ENCODE measurements at places on chromosomes 2 and 18. TPM values are rescaled to one million over a fixed set of nuclear protein-coding genes. Genes with fewer than 3 reads are reported as not detected.

THAP4 gene
- 21.2 TPM for total RNA-seq

DNA sequence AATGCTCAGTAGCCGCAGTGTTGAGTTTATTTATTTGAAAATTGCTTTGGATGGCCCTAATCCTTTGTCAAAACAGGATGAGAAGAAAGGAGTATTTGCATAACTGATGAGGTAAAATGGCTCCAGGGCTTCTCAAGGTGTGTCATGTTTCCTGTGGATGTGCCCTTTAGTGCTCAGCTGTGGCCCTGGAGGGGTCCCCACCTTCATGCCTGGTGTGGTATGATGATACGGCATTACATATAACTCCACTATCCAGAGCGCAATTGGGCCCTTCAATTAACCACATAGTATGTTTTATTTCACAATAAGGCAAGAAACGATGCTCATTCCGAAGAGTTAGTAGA is 39.8 kb upstream of the TMEM178A start:
- no peak overlapping the region for H3K27ac ChIP-seq
- no peaks in the 10 kb centered on the region for H3K4me1 ChIP-seq
- no peaks in the 10 kb centered on the region for H3K36me3 ChIP-seq
- no peaks in the 10 kb centered on the region for H3K27me3 ChIP-seq
- no peak overlapping the region for H3K4me3 ChIP-seq

NEURL3 gene
- not detected for total RNA-seq

- no peaks in the 10 kb centered on the region for H3K4me1 ChIP-seq
- no peaks in the 10 kb centered on the region for H3K36me3 ChIP-seq
- H3K4me3 ChIP-seq, result no peak overlapping the region
- no peak for DNase-seq
Measured at GRCh38 chr2:69395866-69396265, 8.8 kb upstream of the GFPT1 start.

DNA sequence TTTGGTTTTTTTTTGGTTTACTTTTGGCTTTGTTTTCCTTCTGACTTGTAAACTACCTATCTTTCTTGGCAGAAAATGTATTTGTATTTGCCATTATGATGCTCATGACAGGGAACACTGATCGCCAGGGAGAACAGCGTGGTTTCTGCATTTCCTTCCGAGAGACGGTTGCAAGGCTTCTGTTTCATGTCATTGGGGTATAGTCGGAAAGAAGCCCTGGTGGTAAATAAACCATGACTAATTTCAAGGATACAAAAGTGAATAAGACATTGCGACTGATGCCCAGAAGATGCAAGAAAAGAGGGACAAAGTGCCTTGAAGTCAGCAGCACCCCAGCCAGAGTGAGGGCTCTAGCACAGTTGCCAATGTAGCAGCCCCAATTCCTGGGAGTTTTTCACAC is 4.2 kb upstream of the CAPN14 start:
- H3K27ac ChIP-seq, result no peak overlapping the region
- H3K36me3 ChIP-seq, result no peaks in the 10 kb centered on the region
- no peak overlapping the region for H3K4me3 ChIP-seq
- H3K4me1 ChIP-seq, result no peaks in the 10 kb centered on the region
- no peaks in the 10 kb centered on the region for H3K27me3 ChIP-seq

GRCh38 chr2:223880796-223881195 is 43.4 kb upstream of the AP1S3 start:
- no peak overlapping the region for H3K4me3 ChIP-seq
- H3K4me1 ChIP-seq, result no peaks in the 10 kb centered on the region
- DNase-seq, result no peak
- no peak overlapping the region for H3K27ac ChIP-seq

GRCh38 chr2:234334756-234335155 is 162.1 kb downstream of the ARL4C start:
- no peak overlapping the region for H3K4me3 ChIP-seq
- H3K36me3 ChIP-seq, result no peaks in the 10 kb centered on the region
- H3K27ac ChIP-seq, result no peak overlapping the region
- no peaks in the 10 kb centered on the region for H3K4me1 ChIP-seq
- no peaks in the 10 kb centered on the region for H3K27me3 ChIP-seq
- DNase-seq, result no peak

DNA sequence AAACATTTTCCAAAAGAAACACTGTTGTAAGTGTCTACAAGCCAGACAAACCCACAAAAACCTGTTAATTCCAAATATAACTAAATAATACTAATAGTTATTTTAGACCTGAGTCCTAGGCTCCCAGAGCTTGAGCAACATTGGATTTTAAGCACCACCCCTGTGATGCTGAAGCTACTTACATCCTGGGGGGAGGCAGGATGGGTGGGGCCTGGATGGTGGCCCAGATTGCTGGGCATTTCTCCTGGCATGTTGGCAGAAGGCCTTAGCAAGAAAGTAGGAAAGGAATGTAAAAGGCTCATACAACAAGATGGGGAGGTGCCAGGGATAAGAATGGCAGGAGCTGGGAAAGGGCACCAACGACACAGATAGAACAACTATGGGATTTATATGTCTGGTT is 50.7 kb upstream of the OTX1 start:
- H3K36me3 ChIP-seq, result no peaks in the 10 kb centered on the region
- no peaks in the 10 kb centered on the region for H3K4me1 ChIP-seq
- DNase-seq, result peak; percentile 19
- H3K27me3 ChIP-seq, result no peaks in the 10 kb centered on the region
- H3K4me3 ChIP-seq, result no peak overlapping the region

FMNL2 gene
- total RNA-seq, result 38.5 TPM

CACNB4 gene
- 1.2 TPM for total RNA-seq

- H3K36me3 ChIP-seq, result no peaks in the 10 kb centered on the region
- H3K27me3 ChIP-seq, result no peaks in the 10 kb centered on the region
- H3K4me3 ChIP-seq, result no peak overlapping the region
- no peak overlapping the region for H3K27ac ChIP-seq
Measured at GRCh38 chr2:125711075-125711474, 944.9 kb upstream of the GYPC start.

AOX1 gene
- total RNA-seq, result 22.8 TPM

ITGA4 gene
- 4.4 TPM for total RNA-seq

GRCh38 chr2:53509831-53510388 is 257.7 kb upstream of the CHAC2 start:
- no peak for DNase-seq
- H3K4me3 ChIP-seq, result no peak overlapping the region
- no peaks in the 10 kb centered on the region for H3K27me3 ChIP-seq
- no peak overlapping the region for H3K27ac ChIP-seq
- no peaks in the 10 kb centered on the region for H3K36me3 ChIP-seq

CGREF1 gene
- 11.6 TPM for total RNA-seq

- no peak for DNase-seq
- H3K27ac ChIP-seq, result no peak overlapping the region
- no peaks in the 10 kb centered on the region for H3K36me3 ChIP-seq
- H3K27me3 ChIP-seq, result no peaks in the 10 kb centered on the region
- H3K4me1 ChIP-seq, result no peaks in the 10 kb centered on the region
Measured at GRCh38 chr2:106944215-106944614, 58.2 kb upstream of the ST6GAL2 start.

DNA sequence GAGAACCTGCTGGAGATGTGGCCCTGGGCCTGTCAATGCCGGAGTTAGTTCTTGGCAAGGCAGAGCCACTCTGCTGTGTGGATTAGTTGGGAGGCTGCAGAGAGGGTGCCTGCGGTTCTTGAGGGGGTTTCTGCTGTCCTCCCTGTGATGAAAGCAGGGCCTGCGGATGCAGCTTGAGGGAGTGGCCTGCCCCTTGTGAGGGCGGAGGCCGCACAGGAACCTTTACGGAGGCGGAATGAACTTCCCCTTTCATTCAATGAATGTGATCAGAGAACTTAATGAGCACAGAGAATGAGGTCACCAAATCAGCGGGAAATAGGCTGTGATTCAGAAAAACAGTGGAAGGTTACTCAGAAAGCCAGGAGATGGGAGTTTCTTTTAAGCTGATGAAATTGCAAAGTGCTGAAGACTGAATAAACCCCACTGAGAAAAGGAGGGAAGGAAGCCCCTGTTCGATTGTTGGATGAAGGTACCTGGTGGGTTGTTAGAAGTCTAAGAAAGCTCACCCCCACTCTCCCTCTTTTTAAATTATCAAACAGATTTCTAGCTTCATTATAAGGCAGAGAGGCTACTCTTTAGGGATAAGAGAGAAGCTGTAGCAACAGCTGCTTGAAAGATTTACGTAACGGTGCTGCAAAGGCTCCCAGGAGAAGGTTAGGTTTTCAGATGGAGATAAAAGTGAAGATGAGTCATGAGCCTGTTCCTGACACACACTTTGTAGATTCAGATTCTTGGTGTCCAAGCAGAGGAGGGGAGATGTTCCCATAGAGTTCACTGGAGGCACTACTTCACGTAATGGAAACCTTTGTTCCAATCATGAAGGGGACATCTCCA is 47.4 kb downstream of the VWA3B start:
- no peak overlapping the region for H3K4me3 ChIP-seq
- H3K36me3 ChIP-seq, result no peaks in the 10 kb centered on the region
- H3K4me1 ChIP-seq, result no peaks in the 10 kb centered on the region
- no peak overlapping the region for H3K27ac ChIP-seq
- DNase-seq, result no peak

DNA sequence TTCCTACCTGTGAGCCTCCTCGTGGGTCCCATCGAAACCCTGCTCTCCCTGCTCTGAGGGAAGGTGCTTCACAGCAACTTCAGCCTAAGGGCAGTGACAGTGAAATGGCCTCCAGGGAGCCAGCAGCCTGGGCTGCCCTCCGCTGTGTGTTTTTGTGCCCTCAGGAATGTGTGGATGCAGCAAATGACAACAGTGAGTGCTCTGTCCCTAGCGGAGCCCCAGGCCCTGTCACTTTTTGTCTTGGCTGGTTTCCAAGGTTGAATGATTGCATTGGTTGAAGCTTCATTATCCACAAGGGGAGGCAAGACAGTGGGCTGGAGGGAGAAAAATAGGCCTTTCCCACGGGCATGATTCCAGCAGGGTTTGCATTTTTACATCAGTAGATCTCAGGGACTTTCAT is 42.9 kb downstream of the STON1 start:
- no peak overlapping the region for H3K4me3 ChIP-seq
- no peaks in the 10 kb centered on the region for H3K36me3 ChIP-seq
- H3K27me3 ChIP-seq, result no peaks in the 10 kb centered on the region
- H3K27ac ChIP-seq, result no peak overlapping the region

- no peaks in the 10 kb centered on the region for H3K4me1 ChIP-seq
- H3K36me3 ChIP-seq, result no peaks in the 10 kb centered on the region
- no peak overlapping the region for H3K27ac ChIP-seq
- H3K4me3 ChIP-seq, result no peak overlapping the region
- no peaks in the 10 kb centered on the region for H3K27me3 ChIP-seq
- no peak for DNase-seq
Measured at GRCh38 chr18:35592298-35592697, 10.8 kb downstream of the GALNT1 start.

IL36A gene
- not detected for total RNA-seq

- no peaks in the 10 kb centered on the region for H3K4me1 ChIP-seq
- no peak for DNase-seq
- no peak overlapping the region for H3K27ac ChIP-seq
- H3K36me3 ChIP-seq, result no peaks in the 10 kb centered on the region
- H3K4me3 ChIP-seq, result no peak overlapping the region
Measured at GRCh38 chr2:190804182-190804795, 76.3 kb upstream of the GLS start.

KCNS3 gene
- total RNA-seq, result 12.6 TPM

- DNase-seq, result no peak
- no peaks in the 10 kb centered on the region for H3K36me3 ChIP-seq
- no peak overlapping the region for H3K27ac ChIP-seq
- no peak overlapping the region for H3K4me3 ChIP-seq
- no peaks in the 10 kb centered on the region for H3K4me1 ChIP-seq
Measured at GRCh38 chr18:54284981-54285785, 15.9 kb downstream of the POLI start.

INPP5D gene
- total RNA-seq, result 14.2 TPM

GRCh38 chr2:215654148-215654819 is 218.4 kb upstream of the FN1 start:
- no peak overlapping the region for H3K4me3 ChIP-seq
- peak; percentile 43 for DNase-seq
- H3K4me1 ChIP-seq, result no peaks in the 10 kb centered on the region
- no peaks in the 10 kb centered on the region for H3K27me3 ChIP-seq
- no peaks in the 10 kb centered on the region for H3K36me3 ChIP-seq
- H3K27ac ChIP-seq, result peak overlapping the region; percentile 17

MAPRE3 gene
- 5.5 TPM for total RNA-seq

- H3K36me3 ChIP-seq, result no peaks in the 10 kb centered on the region
- H3K27me3 ChIP-seq, result no peaks in the 10 kb centered on the region
- H3K4me3 ChIP-seq, result no peak overlapping the region
- DNase-seq, result no peak
- no peak overlapping the region for H3K27ac ChIP-seq
- no peaks in the 10 kb centered on the region for H3K4me1 ChIP-seq
Measured at GRCh38 chr2:193549661-193550060, 1354.9 kb upstream of the TMEFF2 start.

DNA sequence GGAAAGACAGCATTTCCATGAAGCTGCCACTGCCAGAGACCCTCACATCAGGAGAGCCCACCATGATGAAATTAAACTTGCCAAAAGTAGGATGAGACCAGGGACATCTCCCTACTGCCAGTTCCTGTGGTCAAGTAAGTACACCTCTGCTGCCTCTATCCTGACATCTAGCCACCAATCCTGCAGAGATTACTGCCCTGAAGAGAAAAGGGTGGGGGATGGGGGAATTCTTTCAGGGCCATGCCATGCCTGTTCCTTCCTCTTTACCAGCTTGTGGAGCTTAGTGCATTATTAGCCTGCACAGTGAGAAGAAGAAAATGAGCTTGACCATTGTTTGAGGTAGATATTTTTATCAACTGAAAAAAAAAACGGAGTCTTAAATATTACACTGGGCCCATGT is 397.2 kb upstream of the CDH2 start:
- H3K27ac ChIP-seq, result no peak overlapping the region
- H3K4me3 ChIP-seq, result no peak overlapping the region
- no peak for DNase-seq
- no peaks in the 10 kb centered on the region for H3K36me3 ChIP-seq
- H3K27me3 ChIP-seq, result no peaks in the 10 kb centered on the region
- H3K4me1 ChIP-seq, result no peaks in the 10 kb centered on the region

DNA sequence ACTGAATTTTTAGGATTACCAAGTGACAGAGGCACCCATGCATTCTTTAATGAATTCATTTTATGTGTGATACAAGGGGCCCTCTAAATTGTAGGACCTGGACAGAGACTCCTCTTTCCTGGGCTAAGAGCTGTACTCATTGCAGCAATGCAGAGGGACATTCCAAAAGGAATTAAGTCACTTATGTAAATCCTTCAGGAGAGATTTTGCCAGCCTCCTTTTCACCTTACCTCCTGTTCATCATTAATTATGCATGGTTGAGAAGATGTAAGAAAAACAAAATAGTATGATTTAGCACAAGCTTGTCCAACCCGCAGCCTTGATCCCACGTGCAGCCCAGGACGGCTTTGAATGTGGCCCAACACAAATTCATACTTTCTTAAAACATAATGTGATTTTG is 84.5 kb upstream of the TANK start:
- H3K4me3 ChIP-seq, result no peak overlapping the region
- no peaks in the 10 kb centered on the region for H3K27me3 ChIP-seq
- no peaks in the 10 kb centered on the region for H3K4me1 ChIP-seq
- DNase-seq, result no peak
- no peak overlapping the region for H3K27ac ChIP-seq

GRCh38 chr2:174198846-174199564 is 49.3 kb downstream of the OLA1 start:
- H3K4me1 ChIP-seq, result no peaks in the 10 kb centered on the region
- H3K36me3 ChIP-seq, result no peaks in the 10 kb centered on the region
- no peak overlapping the region for H3K4me3 ChIP-seq
- no peak overlapping the region for H3K27ac ChIP-seq

- no peaks in the 10 kb centered on the region for H3K27me3 ChIP-seq
- peak overlapping the region; percentile 69 for H3K27ac ChIP-seq
- no peaks in the 10 kb centered on the region for H3K36me3 ChIP-seq
- H3K4me3 ChIP-seq, result peak overlapping the region; percentile 37
- no peaks in the 10 kb centered on the region for H3K4me1 ChIP-seq
Measured at GRCh38 chr18:77086656-77087392, 45.8 kb downstream of the MBP start.

- H3K36me3 ChIP-seq, result no peaks in the 10 kb centered on the region
- H3K27me3 ChIP-seq, result no peaks in the 10 kb centered on the region
- no peak overlapping the region for H3K4me3 ChIP-seq
Measured at GRCh38 chr18:38318416-38318815, 752.8 kb upstream of the CELF4 start.

Measured in uterus (tissue), 4 donors.